GM03348 (cell line): ENCODE measurements at places on chromosomes 2 and 18.

- no peak for DNase-seq
Measured at GRCh38 chr2:2960441-2961133, 417.0 kb downstream of the EIPR1 start.

DNA sequence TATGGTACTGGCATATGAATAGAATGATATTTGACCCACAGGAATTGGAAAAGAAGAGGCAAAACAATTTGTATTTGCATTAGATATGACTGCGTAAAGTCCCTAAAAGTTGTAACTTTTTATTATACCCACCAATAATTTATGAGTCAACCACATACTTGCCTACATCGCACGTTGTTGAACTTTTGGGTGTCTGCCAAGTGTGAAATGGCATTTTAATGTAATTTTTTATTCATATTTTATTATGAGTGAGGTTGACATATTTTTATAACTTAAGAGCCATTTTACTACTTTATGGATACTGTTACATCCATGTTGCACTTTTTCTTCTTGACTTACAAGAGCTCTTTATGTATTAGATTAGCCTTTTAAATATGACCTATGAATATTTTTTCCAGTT is 4.6 kb downstream of the DSC2 start:
- DNase-seq, result no peak

- DNase-seq, result no peak
Measured at GRCh38 chr2:157920736-157921135, 44.6 kb upstream of the ACVR1 start.

DNA sequence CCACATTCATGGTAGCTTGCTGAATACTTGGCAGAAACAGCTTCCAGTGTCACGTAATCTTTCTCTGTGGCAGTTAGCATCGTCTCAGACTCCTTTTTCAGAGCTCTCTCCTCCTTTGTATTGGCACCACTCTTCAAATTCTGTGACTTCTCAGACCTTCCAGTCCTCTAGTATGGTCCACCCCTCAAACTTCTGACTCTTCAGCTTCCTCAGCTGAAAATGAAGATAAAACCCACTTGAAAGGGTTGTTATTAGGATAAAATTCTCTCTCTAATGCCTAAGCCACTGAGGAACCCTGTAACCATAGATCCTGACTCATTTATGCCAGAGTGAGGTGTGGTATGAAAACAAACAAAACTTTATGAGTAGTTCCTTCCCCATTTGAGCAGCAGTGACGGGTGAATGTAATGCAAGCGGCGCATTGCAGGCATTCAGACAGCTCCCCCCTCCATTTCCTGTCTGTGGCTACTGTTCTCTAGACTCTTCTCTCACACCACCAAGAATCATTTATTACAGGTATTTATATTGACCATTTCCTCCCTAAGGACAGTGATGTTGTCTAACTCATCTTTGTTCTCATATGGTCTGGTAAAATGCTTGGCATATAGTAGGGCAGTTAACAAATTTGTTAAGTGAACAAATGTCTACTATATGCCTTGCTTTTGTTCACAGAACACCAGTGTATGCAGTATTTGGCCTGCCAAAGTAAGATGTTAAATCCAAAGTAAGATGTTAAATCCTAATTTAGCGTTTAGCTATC is 35.3 kb downstream of the GALNT1 start:
- DNase-seq, result peak; percentile 23

DNA sequence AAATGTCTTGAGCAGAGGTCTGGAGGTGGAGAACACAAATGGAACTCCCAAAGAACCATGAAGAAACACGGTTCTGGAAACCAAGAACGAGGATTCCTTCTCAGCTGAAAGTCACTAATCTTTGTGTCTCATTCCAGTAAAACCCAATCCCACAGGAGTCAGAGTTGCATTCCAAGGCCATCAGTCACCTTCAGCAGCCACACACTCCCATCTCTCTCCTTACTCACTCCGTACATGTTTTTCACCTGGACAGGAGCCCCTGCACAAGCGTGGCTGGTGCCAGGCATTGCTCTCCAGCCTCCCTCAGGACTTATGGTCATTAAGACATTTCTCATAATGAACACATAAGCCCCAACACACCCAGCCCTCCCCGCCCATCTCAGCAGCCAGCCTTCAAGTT is 175.4 kb upstream of the SIX2 start:
- DNase-seq, result peak; percentile 72
